ENCODE measurements at places on chromosomes 13 and 19.

DNA sequence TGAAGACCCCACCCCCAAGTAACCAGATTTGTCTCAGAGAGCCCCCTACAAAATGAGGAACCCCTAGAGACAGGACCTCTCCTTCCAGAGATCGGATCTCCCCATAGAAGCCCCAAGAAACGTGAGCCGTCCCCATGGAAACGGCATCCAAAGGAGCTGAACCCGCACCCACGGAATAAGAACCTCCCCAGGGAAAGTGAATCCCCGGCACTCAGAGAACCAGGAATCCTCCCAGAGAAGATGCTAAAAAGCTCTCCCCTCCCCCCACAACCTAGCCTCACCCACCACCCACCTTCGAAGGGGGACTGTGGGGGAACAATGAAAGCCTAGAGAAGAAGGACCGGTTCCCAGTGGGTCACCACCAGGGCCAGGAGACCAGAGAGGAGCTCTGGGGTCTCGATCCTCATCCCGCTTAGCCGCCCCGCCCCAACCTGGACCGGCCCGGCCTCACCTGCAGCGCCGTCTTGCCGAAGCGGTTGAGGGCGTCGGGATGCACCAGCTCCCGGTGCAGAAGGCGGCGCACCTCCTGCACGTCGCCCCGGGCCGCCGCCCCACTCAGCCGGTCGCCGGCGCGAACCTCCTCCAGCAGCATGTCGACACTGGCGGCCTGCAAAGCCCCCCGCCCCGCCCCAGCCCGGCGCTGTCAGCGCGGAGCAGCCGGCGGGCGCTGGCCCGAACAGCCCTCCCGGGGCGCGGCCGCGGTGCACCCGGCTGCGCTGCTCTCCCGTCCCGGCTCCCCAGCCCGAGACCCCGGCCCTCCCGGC is 535 bp downstream of the CDKN2D start:
- peak; percentile 59 for DNase-seq

DNA sequence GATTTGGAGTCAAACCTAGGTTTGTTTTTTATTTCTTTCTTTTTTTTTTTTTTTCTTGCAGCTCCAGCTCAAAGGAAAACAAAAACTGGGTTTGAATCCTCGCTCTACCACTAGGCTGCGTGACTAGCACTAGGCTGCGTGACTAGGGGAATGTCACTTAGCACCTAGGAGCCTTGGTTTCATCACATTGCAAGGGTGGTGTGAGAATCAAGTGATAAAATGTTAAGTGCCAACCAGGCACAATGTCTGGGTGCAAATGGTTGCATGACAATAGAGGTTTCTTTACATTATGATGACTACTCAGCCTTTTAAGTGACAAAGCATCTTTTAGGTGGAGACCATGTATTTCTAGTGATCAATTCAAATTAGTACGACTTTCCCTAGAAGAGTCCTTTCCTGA is 27.9 kb downstream of the RCBTB2 start:
- peak; percentile 58 for DNase-seq

DNA sequence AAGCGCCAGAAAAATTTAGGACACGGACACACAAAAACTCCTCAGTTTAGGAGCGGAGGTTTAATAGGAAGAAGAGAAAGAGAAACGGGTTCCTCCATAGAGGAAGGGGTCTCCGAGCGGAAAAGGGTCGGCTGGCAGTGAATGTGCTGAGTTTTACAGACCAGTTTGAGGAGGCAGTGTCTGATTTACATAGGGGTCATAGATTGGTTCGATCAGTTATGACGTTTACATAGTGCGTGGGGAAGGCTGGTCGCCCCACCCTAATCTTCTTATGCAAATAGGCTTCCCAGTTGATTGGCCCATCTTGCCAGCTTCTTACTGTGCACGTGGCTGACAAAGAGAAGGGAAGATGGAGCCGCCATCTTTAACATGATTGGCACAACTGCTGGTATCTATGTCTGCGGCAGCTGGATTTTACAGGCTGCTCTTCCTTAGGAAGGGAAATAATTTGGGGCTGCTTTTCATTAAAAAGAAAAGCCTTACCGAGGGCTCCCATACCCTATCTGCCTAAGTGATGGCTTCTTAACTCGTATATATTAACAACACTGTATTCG is 1.2 kb upstream of the ZNF225 start:
- DNase-seq: no peak

GRCh38 chr13:43877766-43878165 is 1.8 kb downstream of the CCDC122 start:
- no peak for DNase-seq

DNA sequence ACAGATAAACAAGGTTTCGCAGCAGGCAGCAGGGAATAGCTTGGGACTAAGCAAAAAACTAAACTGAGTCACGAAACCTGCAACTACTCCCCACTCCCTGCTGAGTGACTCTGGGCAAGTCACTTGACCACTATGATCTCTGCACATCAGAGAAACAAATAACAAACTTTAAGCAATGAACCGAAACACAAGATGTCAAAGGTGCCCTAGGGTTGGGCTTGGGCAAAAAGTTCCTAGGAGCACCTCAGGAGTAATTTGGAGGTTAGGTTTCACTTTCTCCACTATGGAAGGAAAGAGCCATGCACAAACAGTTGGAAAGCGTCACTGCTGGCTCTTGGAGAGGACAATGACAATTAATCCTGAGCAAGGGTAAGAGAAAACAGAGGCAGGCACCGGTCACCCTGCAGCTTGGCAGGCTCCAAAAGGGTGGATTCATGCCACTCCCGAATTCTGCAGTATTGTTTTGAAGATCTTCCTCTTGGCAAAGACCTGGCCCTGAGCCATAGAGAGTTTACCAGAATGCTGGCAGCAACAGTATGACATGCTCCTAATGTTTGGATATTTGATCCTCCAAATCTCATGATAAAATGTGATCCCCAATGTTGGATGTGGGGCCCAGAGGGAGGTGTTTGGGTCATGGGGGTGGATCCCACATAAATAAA is 60.3 kb downstream of the CRYL1 start:
- no peak for DNase-seq

DNA sequence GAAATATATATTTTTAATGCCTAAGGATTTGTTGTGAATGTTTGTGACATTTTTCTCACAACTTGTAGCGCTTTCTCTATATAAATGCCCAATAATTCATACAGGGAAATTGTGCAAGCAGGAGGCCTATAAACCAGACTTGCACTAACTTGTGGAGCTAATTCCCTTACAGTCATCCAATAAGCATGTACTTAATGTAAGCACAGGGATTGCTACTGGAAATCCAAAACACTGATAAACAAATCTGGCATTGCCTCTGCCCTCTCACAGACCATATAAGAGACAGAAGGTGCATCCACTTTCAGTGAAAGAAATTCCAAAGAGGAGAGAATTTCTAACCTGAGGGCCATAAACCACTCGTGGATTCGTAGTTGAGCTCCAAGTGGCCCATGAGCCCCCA is 518.8 kb downstream of the MYO16 start:
- no peak for DNase-seq

DNA sequence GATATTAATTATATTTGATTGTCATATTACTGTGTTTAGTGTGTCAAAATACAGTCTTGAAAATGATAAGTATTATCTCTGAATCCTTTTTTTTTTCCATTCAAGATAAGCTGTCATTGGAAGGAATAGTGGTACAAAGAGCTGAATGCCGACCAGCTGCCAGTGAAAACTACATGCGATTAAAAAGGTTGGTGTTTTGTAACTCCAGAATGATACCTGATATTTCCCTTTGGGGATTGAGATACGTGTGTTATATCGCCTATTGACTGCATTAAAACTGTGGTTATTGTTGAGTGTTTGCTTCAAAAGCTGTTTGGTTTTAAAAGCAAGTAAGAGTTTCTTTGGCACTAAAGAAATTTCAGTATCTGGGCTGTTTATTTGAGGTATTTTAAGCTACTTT is 6.5 kb upstream of the KCTD4 start:
- no peak for DNase-seq

DNA sequence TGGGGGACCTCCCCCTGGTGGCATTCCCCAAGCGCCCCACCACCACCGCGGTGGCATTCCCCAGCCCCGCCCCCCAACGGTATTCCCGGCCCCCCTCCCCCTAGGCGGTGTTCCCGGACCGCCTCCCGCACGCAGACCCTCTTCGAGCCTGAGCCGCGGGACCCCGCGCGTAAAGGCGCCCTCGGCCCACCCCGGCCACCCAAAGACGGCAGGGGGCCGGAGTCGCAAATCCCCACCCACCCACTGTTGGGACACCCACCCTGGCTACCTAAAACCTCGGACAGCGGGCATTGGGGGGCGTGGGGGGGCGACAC is 22.4 kb downstream of the OLFM2 start:
- DNase-seq: no peak

GRCh38 chr19:53157626-53158025 is 1.2 kb downstream of the ZNF347 start:
- no peak for DNase-seq

- DNase-seq: peak; percentile 79
These were observed 26.8 kb upstream of the UBE2L5 start for GRCh38 chr13:30395192-30396158.

GRCh38 chr13:95304453-95304852 is 3.2 kb upstream of the ABCC4 start:
- no peak for DNase-seq

DNA sequence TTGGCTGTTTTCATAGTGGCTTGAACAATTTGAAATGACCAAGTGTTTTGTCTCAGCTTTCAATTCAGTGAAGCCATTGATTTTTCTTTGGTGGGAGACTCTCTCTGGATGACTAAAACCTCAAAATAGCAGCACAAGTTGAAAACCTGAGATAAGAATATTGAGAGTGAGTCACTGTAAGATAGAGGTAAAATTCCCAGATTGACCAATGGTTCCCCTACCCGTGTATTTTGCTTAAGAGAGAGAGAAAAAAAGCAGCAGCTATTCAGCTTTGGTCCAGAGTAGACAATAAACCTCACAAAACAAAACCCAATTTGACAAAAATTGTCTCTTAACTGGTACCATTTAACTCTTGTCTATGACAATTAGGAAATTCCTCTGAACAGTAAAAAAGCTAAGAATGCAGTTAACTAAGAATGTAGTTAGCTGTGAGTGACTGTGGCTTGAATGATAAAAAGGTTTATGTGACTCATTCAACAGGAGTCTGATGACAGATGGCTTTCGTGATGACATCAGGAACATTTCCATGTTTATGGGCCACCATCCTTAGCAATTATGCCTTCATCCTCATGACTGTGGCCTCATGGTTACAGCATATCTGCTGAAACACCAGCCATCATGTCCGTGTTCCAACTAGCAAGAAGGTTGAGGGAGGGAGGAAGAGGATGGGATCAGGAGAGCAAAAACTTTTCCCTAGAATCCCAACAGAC is 356.9 kb downstream of the NDFIP2 start:
- DNase-seq: no peak

Measured in CD4-positive, alpha-beta T cell treated with Interleukin-2 at 100 ng/mL for 4 hours (primary cell).